ENCODE measurements at places on chromosomes 11 and 22. TPM values are rescaled to one million over a fixed set of nuclear protein-coding genes. Genes with fewer than 3 reads are reported as not detected.

DDIAS gene
- 5.7 TPM for total RNA-seq

ALX4 gene
- total RNA-seq, result not detected

GGTLC3 gene
- total RNA-seq, result not detected

ANO5 gene
- 0.44 TPM for total RNA-seq

SHISA8 gene
- not detected for total RNA-seq

All from bladder microvascular endothelial cell (primary cell).